Activated CD4-positive, alpha-beta T cell treated with anti-CD3 and anti-CD28 coated beads, Interleukin-2, amount 10 ng/mL, durations not matched to agents 7 days and 5 days (primary cell): ENCODE measurements at places on chromosomes 12 and 14. TPM values are rescaled to one million over a fixed set of nuclear protein-coding genes. Genes with fewer than 3 reads are reported as not detected.
A peak's percentile ranks its signal among the peaks of the same experiment; 100 is the strongest.

- peak; percentile 7 for DNase-seq
- peaks cover 77% of the 10 kb centered on the region for H3K27me3 ChIP-seq
- H3K4me3 ChIP-seq: peak overlapping the region; percentile 38
- H3K27ac ChIP-seq: no peak overlapping the region
- H3K4me1 ChIP-seq: peaks cover 11% of the 10 kb centered on the region
- peaks cover 1% of the 10 kb centered on the region for H3K36me3 ChIP-seq
Observed at GRCh38 chr14:85531587-85532373, 1.8 kb downstream of the FLRT2 start.

DNA sequence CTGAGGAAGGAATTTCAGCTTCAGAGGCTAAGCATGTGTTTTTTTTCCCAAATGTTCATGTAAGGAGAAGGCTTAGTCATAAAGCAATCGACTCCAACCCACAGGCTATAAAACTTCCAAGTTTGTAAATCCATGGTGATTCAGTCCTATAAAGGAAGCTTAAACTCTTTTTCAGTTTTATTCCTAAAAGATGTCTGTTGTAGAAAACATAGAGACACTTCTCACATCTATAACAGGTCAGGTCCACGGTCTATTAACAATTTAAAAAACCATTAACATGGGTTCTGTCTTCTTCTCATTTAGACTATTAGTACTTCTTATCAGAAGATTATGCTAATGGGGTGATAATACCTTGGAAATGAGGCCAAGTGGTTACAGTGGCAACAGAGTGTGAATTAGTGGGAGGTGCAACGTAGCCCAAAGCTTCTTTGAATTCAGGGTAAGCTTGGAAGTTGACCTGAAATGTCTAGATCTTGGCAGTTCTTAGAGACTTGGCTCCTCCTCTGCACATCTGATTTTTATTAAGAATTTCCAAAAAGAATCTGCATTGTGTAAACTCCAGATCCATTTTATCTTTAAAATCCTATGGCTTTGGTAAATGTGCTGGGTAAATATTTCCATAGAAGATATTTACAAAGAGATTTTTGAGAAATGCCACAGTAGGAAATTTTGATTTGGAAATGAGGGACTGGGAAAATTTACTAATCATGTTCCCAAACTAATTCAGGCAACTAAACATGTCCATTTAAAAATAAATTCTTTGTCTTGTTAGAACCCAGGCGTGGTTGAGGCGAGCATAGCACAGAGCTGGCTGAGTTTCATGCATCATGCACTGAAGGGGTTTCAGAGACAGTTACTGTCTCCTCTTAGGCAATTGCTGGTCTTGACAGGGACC lies 86.4 kb downstream of the EML1 start:
- peaks cover 21% of the 10 kb centered on the region for H3K27me3 ChIP-seq
- H3K27ac ChIP-seq: no peak overlapping the region
- no peak for DNase-seq
- H3K4me1 ChIP-seq: no peaks in the 10 kb centered on the region
- H3K4me3 ChIP-seq: no peak overlapping the region

GRCh38 chr12:92863251-92863650 lies 65.8 kb downstream of the EEA1 start:
- H3K4me3 ChIP-seq: no peak overlapping the region
- no peak overlapping the region for H3K27ac ChIP-seq
- no peak for DNase-seq
- H3K27me3 ChIP-seq: no peaks in the 10 kb centered on the region
- H3K4me1 ChIP-seq: peaks cover 8% of the 10 kb centered on the region

DNA sequence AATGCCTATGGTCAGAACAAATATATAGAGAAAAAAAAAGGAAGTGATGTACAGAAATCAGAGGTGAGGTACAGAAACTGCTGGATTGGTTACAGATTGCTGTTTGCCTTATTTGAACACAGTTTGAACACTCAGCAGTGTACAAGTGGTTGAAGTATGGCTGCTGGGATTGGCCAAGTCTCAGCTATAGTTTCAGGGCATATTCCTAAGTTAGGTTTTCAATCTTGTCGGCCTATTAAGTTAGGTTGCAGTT lies 146.4 kb downstream of the LLPH start:
- no peaks in the 10 kb centered on the region for H3K4me1 ChIP-seq
- no peak for DNase-seq
- H3K27ac ChIP-seq: no peak overlapping the region
- no peak overlapping the region for H3K4me3 ChIP-seq
- no peaks in the 10 kb centered on the region for H3K36me3 ChIP-seq

CLEC4E gene
- not detected for total RNA-seq

GRCh38 chr12:95102916-95103671 lies 29.7 kb upstream of the NR2C1 start:
- H3K27ac ChIP-seq: peak overlapping the region; percentile 20
- H3K4me3 ChIP-seq: no peak overlapping the region
- DNase-seq: peak; percentile 44
- peaks cover 15% of the 10 kb centered on the region for H3K4me1 ChIP-seq

DNA sequence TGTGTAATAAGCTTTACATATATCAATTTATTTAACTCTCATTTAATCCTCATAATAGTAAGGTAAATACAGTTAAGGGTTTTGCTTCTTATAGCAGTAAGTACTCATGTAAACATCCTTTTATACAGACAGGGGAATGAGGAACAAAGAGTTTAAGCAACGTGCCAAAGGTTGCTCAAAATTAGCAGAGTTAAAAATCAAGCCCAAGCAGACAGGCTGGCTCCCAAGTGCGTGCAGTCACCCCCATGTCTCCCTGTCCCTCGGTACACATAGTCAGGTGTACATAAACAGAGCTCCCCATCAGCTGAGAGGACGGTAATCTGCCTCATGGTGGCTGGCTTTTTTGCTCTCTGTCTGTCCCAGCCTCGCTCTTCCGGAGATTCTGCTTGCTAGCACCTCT lies 126.4 kb downstream of the DERA start:
- H3K36me3 ChIP-seq: peaks cover 9% of the 10 kb centered on the region
- no peak overlapping the region for H3K27ac ChIP-seq
- H3K27me3 ChIP-seq: no peaks in the 10 kb centered on the region
- no peak overlapping the region for H3K4me3 ChIP-seq
- no peak for DNase-seq
- no peaks in the 10 kb centered on the region for H3K4me1 ChIP-seq

DNA sequence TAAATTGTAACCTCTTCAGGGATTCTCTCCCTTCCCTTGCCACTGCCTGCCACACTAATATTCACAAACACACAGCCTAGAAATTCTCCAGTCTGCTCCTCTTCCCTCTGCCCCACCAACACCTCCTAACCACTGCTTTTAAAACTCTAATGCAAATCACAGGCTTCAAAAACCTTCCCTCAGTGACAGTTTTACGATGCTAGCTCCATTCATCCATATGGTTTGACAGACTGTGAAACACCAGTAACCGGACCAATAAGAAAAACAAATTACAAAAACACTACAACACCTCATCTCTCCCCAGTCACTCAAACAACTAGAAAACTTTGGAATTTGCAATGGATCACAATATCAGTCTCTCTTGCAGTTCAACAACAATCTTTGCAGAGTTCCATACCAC lies 5.7 kb downstream of the DPF3 start:
- DNase-seq: no peak
- H3K4me3 ChIP-seq: no peak overlapping the region
- no peak overlapping the region for H3K27ac ChIP-seq
- H3K27me3 ChIP-seq: peaks cover 57% of the 10 kb centered on the region

DNA sequence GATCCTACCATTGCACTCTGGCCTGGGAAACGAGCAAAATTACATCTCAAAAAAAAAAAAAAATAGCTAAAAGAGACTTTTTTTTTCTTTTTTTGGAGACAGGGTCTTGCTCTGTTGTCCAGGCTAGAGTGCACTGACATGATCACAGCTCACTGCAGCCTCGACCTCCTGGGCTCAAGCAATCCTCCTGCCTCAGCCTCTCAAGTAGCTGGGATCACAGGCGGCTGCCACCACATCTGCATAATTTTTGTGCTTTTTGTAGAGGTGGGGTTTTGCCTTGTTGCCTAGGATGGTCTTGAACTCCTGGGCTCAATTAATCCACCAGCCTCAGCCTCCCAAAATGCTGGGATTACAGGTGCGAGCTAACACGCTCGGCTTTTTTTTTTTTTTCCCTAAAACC lies 11.3 kb downstream of the RALGAPA1 start:
- H3K36me3 ChIP-seq: peaks cover under 1% of the 10 kb centered on the region
- H3K27ac ChIP-seq: no peak overlapping the region
- H3K27me3 ChIP-seq: no peaks in the 10 kb centered on the region
- no peak overlapping the region for H3K4me3 ChIP-seq
- DNase-seq: no peak
- peaks cover 15% of the 10 kb centered on the region for H3K4me1 ChIP-seq

GRCh38 chr12:130482448-130482847 lies 144.8 kb downstream of the PIWIL1 start:
- no peaks in the 10 kb centered on the region for H3K36me3 ChIP-seq
- no peaks in the 10 kb centered on the region for H3K4me1 ChIP-seq
- H3K27ac ChIP-seq: no peak overlapping the region
- DNase-seq: no peak
- no peaks in the 10 kb centered on the region for H3K27me3 ChIP-seq

GRCh38 chr14:89507521-89507920 lies 90.5 kb upstream of the FOXN3 start:
- no peaks in the 10 kb centered on the region for H3K27me3 ChIP-seq
- peak overlapping the region; percentile 6 for H3K27ac ChIP-seq
- peaks cover 27% of the 10 kb centered on the region for H3K36me3 ChIP-seq
- H3K4me3 ChIP-seq: no peak overlapping the region
- H3K4me1 ChIP-seq: peaks cover 77% of the 10 kb centered on the region
- no peak for DNase-seq

- H3K27me3 ChIP-seq: no peaks in the 10 kb centered on the region
- H3K27ac ChIP-seq: no peak overlapping the region
- peaks cover 6% of the 10 kb centered on the region for H3K4me1 ChIP-seq
- H3K36me3 ChIP-seq: no peaks in the 10 kb centered on the region
- DNase-seq: no peak
Observed at GRCh38 chr14:93007225-93007997, 84.5 kb downstream of the CHGA start.

- no peaks in the 10 kb centered on the region for H3K4me1 ChIP-seq
- H3K27me3 ChIP-seq: no peaks in the 10 kb centered on the region
- no peak for DNase-seq
- no peaks in the 10 kb centered on the region for H3K36me3 ChIP-seq
- no peak overlapping the region for H3K4me3 ChIP-seq
Observed at GRCh38 chr12:85580562-85581168, 255.5 kb downstream of the RASSF9 start.

GRCh38 chr12:107536613-107537012 lies 149.0 kb upstream of the PWP1 start:
- H3K36me3 ChIP-seq: peaks cover 4% of the 10 kb centered on the region
- H3K27ac ChIP-seq: no peak overlapping the region
- H3K4me3 ChIP-seq: no peak overlapping the region
- H3K4me1 ChIP-seq: peaks cover 17% of the 10 kb centered on the region
- no peak for DNase-seq

CCDC184 gene
- total RNA-seq: 0.17 TPM

ANAPC7 gene
- 61.8 TPM for total RNA-seq

GRCh38 chr14:71060274-71060673 lies 153.0 kb downstream of the PCNX1 start:
- no peaks in the 10 kb centered on the region for H3K27me3 ChIP-seq
- DNase-seq: no peak
- H3K27ac ChIP-seq: no peak overlapping the region
- H3K36me3 ChIP-seq: peaks cover 68% of the 10 kb centered on the region
- H3K4me3 ChIP-seq: no peak overlapping the region

GRCh38 chr12:15411842-15412241 lies 89.5 kb downstream of the PTPRO start:
- H3K4me1 ChIP-seq: no peaks in the 10 kb centered on the region
- peaks cover 2% of the 10 kb centered on the region for H3K27me3 ChIP-seq
- no peaks in the 10 kb centered on the region for H3K36me3 ChIP-seq
- H3K27ac ChIP-seq: no peak overlapping the region

- DNase-seq: no peak
- peaks cover 7% of the 10 kb centered on the region for H3K4me1 ChIP-seq
- H3K27ac ChIP-seq: no peak overlapping the region
- H3K27me3 ChIP-seq: peaks cover 33% of the 10 kb centered on the region
- H3K36me3 ChIP-seq: no peaks in the 10 kb centered on the region
- no peak overlapping the region for H3K4me3 ChIP-seq
Observed at GRCh38 chr14:75238756-75239455, 39.7 kb upstream of the FOS start.

- H3K27me3 ChIP-seq: no peaks in the 10 kb centered on the region
- no peaks in the 10 kb centered on the region for H3K36me3 ChIP-seq
- H3K4me3 ChIP-seq: no peak overlapping the region
- DNase-seq: no peak
- H3K27ac ChIP-seq: no peak overlapping the region
- H3K4me1 ChIP-seq: no peaks in the 10 kb centered on the region
Observed at GRCh38 chr12:100778967-100779590, 15.5 kb upstream of the ANO4 start.

SPTB gene
- total RNA-seq: not detected

GRCh38 chr12:120092551-120093335 lies 23.8 kb downstream of the RAB35 start:
- no peak overlapping the region for H3K27ac ChIP-seq
- no peak for DNase-seq
- peaks cover 7% of the 10 kb centered on the region for H3K4me1 ChIP-seq
- no peaks in the 10 kb centered on the region for H3K27me3 ChIP-seq

RASSF3 gene
- 115 TPM for total RNA-seq
